ENCODE measurements at places on chromosomes 7 and 10.

- peak; percentile 30 for DNase-seq
Observed at GRCh38 chr10:79491143-79491835, 21.0 kb upstream of the EIF5AL1 start.

DNA sequence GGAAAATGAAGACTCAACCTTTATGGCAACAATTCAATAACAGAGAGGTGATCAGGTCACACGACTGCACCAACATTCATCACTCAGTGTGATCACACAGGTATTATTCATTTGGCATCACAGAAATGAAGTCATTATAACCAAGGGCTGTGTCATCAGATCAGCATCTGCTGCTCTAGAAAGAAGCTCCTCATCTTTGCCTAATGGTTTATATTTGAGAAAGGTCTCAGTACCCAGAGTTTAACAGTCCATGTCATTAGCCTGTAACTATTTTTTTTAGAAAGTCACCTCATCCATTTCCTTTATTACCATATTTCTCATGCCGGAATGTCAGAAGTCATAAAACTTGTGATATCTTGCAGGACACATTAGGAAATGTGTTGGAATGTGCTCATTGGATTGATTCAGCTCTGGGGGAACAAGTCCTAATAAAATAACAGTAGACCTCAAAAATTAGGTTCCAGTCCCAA lies 45.1 kb upstream of the PRKG1 start:
- DNase-seq, result no peak

DNA sequence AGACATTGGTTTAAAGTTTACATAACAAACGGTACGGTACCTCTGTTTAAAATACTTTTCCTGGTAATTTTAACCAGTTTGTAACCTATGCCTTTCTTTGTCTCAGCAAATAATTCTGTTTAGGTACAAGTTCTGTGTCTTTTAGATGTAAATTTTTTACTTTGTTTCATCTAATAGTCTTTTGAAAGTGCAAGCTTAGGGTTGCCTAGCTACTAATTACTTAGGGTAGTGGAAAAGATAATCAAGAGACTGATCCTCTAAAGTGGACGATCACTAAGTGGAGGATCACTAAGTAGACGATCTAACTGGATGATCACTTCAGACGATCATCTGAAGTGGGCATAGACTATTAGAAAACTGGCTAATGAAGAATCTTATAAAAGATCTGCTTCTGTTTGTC lies 16.1 kb upstream of the FKBP9 start:
- DNase-seq, result no peak

GRCh38 chr10:89369156-89370105 lies 8.4 kb upstream of the IFIT1B start:
- DNase-seq, result peak; percentile 50

DNA sequence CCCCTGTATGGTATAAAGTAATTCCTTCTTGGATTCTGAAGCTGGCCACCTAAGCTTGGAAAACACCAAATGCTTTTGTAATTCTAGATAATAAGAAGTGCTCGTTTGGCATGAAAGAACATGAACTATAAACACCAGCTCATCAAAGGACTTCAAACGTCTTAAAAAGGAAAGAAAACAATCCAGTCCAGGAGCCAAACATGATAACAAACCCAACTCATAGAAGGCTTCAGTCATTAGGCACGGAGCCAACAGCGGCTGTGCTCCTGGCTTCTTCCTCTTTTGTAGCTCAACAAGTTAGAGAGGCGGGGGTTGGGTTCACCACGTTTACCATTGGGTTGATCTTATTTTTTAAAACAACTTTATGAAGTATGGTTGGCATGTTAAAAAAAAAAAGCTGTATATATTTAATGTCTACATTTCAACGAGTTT lies 56.4 kb upstream of the ECHDC3 start:
- peak; percentile 58 for DNase-seq

DNA sequence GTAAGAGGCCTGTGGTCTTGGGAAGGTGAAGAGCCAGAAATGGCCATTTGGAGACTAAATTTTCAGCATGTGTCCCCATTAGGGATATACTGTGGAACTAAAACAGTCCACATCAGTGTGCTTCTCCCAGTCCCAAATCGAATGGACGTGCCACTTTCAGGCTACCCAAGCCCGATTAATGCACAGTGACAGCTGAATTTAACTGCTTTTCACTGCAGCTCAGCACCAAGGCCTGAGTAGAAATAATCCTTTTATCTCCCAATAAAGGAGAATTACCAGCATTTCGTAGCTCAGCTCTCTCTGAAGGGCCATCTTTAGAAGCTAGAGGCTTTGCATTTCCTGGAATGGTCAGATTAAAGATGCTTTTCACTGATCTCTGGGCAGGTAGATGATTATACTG lies 183.3 kb downstream of the NPSR1 start:
- no peak for DNase-seq

GRCh38 chr7:45099891-45100760 lies 11.4 kb upstream of the NACAD start:
- DNase-seq, result no peak

DNA sequence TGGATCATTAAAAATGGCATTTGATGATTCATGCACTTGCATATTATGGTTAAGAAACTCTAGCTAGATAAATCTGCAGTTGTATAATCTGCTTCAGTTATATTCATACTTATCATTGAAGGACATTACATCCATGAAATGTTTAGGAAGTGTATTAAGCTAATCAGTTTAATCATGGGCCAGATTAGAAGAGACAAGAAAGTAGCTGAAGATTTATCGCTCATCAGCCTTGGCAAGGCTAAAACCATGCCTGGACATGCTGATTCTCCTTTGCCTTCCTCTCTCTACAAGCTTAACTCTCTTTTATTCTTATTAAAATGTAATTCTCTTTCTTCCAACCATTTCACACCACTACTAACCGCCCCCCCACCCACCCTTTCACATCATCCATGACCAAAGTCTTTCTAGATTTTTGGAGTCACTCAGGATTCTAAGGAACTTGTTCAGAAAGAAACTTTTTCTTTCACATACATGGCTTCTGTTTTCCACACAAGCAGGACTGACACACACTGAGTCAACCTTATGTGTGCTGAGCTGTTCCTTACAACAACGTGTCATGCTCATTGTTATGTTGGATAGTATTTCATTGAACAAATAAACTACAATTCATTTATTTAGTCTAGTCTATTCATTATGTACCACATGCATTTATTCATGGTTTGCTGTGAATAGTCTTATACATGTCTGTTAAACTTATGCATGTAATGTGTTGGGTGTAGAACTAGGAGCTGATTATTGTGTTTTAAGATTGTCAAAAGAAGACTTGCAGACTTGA lies 227.3 kb upstream of the SP8 start:
- DNase-seq, result no peak

DNA sequence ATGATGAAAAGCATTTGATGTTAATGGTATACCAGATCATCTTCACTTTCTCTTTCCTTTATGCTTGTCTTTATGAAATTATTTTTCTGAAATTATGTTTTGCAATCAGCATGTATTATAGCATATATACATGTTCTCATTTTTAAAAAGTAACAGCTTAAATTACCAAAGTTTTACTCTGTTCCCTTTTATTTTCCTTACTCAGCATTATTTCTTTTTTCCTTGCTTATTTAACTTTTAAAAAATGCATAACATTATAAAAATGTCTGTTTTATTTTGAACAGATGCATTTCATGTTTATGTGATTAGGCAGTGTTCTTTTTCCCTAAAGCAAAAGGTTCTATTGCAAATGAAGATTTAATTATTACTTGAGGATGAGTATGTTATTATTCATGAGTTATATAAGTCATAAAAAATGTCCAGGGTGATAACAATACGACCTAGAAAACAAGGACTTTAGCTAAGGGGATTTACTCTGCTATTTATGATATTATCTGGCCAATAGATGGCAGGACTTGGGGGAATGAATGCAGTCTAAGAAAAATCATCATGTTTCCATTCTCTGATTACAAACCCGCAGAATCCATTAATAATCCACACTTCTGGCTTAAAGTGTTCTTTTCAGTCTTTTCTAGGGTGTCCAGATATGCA lies 38.5 kb downstream of the CABCOCO1 start:
- no peak for DNase-seq

Data from GM13977 (cell line).